AG09319 (cell line): ENCODE measurements at places on chromosomes 11 and 22.

GRCh38 chr11:103671143-103671651 lies 365.2 kb upstream of the DDI1 start:
- no peak for DNase-seq

DNA sequence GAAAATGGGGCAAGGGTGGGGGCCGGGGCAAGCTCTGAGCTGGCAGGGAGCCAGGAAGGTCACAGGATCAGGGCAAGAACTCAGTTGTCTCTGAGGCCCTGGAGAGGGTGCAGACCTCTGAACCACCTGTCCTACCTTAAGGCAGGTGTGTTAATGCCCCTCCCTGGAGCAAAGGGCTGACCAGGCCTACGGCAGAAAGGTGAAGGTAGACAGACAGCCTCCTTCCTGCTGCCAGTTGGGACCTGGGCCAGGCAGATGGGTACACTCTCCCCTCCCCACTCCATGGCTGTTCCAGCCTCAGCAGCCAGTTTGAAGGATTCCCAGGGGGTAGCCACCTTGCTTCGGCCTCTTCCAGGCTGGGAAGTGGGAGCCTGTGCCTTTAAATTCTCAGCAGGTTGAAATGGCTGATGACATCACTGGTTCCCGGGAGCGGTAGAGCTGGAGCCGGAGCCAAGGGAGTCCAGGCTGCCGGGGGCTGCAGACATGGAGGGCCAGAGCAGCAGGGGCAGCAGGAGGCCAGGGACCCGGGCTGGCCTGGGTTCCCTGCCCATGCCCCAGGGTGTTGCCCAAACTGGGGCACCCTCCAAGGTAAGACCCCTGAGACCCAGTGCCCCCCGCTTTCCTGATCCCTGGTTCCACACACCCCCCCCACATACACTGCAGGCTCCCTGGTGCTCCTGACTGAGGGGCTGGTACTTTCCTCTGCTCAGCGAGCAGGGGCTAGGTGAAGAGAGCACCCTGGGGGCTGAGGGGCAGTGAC lies at the start of gene INPP5J:
INPP5J (plus strand) TSS at position 435 of the 760 bp plus-strand sequence; CDS start at position 484, 49 bp downstream.
- DNase-seq, result no peak

DNA sequence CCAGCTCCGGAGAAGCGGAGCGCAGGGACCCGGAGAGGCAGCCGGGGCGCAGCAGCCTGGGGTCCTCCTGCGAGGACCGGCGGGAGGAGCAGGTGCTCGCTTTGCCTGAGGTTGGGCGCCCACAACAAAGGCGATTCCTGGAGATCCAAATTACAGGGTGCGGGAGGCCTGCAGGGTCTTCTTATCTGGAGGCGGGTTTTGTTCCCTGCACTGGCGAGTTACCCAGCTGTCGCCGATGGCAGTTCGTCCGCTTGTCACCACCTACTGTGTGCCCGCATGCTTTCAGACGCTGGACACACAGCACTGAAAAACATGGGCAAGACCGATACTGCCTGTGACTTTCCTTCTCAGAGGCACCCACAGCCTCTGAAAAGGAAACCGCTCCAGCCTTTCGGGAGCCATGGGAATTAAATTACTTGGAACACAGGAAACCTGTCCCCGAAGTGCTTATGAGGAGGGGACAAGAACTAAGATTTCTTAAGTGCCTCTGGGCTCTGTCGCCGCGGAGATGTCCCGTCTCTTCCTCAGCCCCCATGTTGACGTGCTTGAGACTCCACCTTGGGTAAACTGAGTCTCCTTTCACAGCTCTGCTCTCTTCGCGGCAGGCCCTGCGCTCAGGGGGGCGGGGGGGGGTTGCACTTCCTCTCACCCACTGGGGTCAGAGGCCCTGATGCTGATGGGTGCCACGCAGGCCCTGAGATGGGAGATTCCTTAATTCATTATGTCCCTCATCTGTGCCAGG lies 1.3 kb upstream of the ZFTA start:
- no peak for DNase-seq

GRCh38 chr11:107858217-107859070 lies at the start of gene SLC35F2:
Gene SLC35F2 (minus strand): TSS chr11:107858787. CDS start chr11:107858767, 20 bp downstream.
- no peak for DNase-seq

DNA sequence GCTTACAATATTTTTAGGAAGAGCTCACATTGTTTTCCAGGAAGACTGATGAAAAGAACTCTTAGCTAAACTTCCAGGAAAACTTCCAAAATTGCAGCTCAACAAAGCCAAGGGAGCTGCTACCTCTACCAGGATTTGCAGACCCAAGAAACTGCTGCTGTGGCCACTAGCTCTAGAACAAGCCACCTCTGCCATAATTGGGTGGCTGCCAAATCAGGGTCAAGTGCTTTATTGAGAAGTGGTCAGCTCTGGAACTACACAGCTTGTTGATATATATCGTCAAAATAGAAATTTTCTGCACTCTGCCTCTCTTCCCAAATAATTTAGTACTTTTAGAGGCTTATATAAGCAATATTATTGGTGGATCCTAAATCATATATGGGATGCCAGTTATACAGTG lies 371.8 kb upstream of the CHORDC1 start:
- DNase-seq, result no peak

DNA sequence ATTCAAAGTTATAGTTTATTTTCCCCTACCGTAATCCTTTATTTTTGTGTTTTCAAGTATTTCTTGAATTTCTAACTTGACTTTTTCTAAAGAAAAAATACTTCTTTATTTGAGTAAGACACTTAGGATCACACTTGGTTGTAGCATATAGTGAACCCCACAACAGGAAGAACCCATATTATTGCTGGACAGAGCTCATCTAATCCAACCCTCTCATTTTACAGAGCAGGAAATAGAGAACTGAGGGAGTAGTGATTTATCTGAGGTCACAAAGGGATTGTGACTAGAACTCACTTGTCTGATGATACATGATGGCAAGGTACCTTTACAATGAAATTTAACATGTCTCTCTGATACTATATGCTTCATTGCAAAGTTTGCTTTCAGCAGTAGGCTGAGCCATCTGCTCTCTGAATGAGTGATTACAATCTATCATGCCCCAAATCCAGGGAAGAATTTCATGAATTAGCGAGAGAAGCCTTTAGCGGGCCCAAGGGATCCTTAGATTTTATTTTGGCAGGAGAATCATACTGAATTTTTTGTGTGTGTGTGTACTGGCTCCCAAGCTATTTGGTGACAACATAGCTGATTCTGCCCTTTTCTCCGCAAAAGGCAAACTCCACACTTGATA lies 9.8 kb downstream of the SLC17A6 start:
- DNase-seq, result no peak

GRCh38 chr22:30104501-30105156 lies 24.4 kb downstream of the HORMAD2 start:
- no peak for DNase-seq

DNA sequence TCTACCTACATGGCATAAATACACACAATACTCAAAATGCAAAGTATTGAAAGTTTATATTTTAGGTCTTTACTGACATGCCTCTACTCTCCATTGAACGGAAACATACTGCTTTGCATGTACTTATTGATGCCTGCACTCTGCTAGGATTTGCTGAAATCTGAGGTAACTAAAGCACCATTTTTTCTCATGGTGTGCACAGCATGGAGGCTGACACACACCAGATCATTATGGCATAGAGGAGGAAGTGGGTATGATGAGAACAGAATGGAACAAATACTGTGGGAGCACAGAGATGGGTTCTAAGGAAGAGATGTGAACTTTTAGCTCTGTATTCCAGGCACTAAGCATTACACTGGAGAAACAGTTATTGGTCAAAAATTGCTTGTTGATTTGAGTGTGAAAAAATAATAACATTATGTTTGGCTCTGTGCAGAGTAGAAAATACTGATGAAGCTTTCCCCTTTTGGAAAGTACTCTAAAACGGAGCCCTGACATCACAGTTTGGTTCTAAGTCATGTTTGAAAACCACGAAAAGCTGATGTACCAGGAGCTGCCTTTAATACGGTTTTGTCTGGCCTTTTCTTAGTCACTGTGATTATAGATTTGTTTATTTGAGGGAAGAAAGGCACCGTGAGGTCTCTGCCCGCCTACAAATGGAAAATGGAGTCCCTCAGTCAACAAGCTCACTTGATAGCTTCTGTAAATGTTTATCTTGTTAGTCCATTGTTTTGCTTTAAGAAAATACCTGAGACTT lies 5.6 kb downstream of the OR52R1 start:
- DNase-seq, result no peak

DNA sequence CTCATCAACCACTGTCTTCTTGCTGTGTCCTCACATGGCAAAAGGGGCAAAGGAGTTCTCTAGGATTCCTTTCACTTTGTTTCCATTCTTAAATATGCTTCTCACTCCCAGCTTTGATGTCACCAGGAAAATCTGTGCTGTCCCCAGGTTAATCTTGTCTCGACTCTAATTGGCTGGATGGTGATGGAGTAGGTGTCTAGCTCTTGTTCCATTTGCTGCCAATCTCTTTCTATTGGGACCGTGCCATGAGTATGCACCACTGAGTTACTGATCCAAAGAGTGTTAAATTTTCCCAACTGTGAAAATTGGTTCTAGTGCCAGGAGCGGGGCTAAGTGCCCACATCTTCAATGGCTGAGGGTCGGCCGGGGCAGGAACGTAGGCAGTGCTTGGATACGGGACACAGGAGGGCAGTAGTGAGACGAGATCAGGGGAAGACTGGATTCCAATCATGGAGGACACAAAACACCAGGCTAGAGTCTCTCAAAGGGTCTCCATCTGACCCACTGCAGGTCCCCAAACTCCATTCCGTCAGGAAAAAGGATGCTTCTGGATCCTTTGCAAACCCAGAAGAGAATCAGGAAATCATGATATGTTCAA lies 47.7 kb upstream of the CSNK2A3 start:
- DNase-seq, result no peak

DNA sequence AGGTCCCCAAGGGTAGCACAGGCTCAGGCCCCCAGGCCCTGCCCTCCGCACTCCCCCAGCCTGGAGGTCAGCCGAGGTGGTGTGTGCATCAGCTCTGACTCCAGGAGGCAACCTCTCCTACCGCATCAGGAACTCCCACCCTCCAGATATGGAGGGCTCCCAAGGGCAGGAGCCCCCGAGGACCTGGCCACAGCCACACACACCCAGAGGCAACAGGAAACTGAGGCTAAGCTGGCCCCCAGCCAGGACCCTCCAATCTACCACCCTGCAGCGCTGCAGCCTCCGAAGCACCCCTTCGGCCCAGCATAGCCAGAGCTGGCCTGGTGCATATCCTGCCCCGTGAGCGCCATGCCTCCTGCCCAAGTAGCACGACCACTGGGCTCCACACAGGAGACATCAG lies 104.0 kb downstream of the MED15 start:
- DNase-seq, result no peak

DNA sequence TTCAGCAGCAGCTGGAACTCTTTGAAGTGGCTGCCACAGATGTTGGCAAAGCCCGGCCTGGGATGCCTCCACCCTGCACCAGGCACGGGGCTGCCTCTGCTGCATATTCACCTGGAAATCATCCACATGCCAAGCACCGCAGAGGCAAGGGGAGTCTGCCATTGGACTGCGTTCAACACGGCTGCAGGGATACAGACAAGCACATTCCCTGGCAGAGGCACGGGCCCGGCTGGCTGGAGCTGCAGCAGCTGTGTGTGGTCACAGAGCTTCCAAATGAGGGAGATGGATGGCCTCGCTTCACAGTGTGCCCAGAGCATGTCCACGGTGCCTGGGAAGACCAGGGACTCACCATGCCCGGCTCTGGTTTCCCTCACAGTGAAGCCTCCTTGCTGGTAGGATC lies 1378.9 kb downstream of the TBC1D22A start:
- DNase-seq, result no peak
